ENCODE measurements at places on chromosomes 6 and 20. TPM values are rescaled to one million over a fixed set of nuclear protein-coding genes. Genes with fewer than 3 reads are reported as not detected.

Gene HUS1B
- 0.21 TPM for total RNA-seq

Gene GRM4
- total RNA-seq: 0.39 TPM

DNA sequence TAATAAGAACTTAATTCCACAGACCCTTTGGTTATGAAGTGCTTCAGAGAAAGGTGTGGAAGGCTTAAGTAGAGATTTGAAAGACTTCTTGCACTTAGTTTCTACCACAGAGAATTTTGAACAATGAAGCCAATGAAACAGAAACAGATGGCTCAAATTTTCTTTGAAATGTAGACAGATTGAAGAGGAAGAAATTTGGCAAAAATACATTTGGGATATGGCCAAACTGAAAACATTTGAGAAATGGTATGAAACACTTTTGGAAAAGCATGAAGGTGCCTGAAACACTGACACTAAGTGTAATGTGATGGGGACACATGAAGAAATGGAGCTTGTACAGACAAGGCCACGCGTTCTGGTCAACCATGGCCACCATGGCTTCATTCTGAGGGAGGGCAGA lies 272.4 kb upstream of the EXOC2 start:
- no peaks in the 10 kb centered on the region for H3K36me3 ChIP-seq
- no peak overlapping the region for H3K4me3 ChIP-seq
- no peaks in the 10 kb centered on the region for H3K4me1 ChIP-seq
- no peaks in the 10 kb centered on the region for H3K27me3 ChIP-seq
- DNase-seq: no peak

Gene PRND
- not detected for total RNA-seq

Gene MMUT
- total RNA-seq: 22.1 TPM

DNA sequence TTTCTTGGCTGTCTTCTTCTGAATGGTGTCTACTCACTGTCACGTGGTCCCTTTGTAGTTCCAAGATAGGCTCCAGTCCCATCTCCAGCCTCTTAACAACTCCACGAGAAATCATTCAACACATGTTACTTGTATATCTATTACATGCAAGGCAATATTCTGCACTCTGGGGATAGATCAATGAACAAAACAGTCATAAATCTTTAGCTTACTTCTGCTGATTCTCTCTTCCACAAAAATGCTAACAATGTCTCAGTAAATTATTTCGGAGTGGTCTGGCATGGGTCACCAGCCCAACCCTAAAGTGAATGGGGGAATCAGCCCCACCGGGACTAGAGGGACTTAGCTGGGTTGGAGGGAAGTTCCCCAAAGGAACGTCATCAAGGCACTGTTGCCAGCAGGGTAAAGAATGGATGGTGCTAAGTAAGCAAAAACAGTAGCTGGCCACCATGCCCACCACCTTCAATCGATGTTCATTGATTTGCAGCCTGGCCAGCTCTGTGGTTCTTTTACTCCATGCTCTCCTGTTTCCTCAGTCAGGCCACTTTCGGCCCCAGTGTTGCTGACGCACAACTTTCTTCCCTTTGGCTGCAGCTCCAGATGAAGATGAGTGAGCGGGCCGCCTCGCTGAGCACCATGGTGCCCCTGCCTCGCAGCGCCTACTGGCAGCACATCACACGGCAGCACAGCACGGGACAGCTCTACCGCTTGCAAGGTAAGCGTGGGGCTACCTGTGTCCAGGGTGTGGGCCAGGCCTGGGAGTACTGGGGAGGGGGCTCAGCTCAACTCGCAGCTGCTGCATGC lies 167.7 kb downstream of the DOK5 start:
- H3K4me1 ChIP-seq: no peaks in the 10 kb centered on the region
- H3K27me3 ChIP-seq: no peaks in the 10 kb centered on the region
- no peak overlapping the region for H3K27ac ChIP-seq
- H3K4me3 ChIP-seq: no peak overlapping the region
- no peaks in the 10 kb centered on the region for H3K36me3 ChIP-seq

DNA sequence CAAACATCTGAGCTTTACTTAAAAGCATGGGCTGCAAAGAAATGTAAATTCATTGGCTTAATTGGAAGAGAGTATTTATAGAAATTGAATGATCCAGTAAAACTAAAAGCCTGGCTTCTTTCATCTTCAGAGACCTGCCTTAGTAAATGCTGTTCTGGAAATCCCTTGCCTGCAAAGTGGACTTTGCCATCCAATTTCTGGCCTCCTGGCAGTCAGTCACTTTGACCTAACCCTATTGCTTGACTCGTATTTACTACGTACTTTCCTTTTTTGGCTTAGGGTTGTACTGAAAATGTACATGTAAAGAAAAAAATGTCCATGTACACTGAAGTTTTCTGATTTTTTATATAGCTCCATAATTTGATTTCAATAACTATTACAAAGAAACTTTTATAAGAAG lies 47.1 kb downstream of the E2F3 start:
- H3K4me1 ChIP-seq: peaks cover 12% of the 10 kb centered on the region
- H3K4me3 ChIP-seq: no peak overlapping the region
- no peaks in the 10 kb centered on the region for H3K27me3 ChIP-seq
- H3K27ac ChIP-seq: no peak overlapping the region

Gene CPNE5
- 1.1 TPM for total RNA-seq

Gene DCBLD1
- total RNA-seq: 4.0 TPM

Gene TFAP2D
- not detected for total RNA-seq
